ENCODE measurements at places on chromosomes 7 and 10.

DNA sequence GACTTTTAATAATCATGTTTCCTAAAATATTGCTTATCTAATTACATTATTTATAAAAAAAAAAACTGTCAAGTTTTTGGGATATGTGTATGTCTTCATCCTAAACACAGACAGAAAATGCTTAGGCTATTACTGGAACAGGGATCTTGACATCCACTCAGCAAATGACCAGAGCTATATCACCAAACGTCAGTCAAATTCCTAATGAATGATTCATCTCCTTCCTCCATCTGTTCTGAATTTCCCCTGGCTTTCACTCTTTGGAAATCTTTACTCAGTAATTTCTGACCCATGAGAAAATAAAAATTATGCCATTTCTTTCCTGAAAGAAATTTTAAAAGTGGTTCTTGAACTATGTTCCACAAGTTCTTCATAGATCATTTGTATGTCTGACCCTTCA, 552.4 kb upstream of the KCND2 start:
- DNase-seq: peak; percentile 46

DNA sequence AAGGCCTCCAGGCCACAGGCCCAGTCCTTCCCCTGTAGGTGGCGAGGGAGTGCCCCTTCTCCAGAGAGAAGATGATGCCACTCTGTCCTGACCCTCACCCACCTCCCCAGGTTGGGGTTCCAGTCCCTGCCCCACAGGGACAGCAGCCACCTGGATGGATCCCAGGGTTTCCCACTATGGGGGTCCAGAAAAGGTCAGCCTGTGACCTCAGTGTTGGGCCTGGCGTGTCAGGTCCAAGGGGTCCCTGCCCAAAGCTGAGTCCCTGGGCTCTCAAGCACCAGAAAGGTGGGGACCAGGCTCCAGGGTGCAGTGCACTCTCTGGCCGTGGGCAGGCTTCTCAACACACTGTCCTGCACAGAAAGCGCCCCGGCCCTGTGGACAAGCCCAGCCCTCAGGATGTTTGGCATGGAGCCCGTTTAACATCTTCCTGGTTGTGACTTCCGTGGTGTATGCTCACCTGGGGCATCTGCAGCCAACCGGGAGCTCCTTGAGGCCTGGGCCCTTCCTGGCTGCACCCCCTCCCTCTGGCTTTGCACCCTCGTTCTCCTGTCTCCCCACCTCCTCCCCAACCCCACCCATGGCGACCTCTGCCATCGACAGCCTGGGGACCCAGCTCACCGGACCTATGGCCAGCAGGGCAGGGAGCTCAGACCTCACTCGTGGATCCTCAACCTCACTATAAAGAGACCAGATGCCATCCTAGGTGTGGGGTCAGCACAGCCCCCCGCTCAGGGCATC, 58.3 kb upstream of the PPP2R2D start:
- DNase-seq: peak; percentile 72

GRCh38 chr7:74020390-74020789, 7.6 kb upstream of the ELN start:
- no peak for DNase-seq

DNA sequence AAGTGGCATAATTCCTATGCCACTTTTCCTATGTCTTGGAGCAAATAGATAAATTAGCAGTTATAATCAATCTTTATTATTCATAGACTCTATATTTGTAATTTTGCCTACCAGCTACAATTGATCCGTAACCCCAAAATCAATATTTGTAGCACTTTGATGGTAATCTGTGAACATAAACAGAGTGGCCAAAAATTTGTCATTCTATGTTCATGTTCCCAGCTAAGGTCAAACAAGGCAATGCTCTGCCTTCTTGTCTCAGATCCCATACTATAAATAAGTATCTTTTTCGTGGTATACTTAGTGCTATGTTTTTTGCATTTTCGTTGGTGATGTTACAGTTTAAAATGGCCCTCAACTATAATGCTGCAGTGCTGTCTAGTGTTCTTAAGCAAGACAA, 228.5 kb downstream of the FZD1 start:
- DNase-seq: no peak

- DNase-seq: no peak
Observed at GRCh38 chr10:128657548-128657947, 531.3 kb upstream of the MKI67 start.

DNA sequence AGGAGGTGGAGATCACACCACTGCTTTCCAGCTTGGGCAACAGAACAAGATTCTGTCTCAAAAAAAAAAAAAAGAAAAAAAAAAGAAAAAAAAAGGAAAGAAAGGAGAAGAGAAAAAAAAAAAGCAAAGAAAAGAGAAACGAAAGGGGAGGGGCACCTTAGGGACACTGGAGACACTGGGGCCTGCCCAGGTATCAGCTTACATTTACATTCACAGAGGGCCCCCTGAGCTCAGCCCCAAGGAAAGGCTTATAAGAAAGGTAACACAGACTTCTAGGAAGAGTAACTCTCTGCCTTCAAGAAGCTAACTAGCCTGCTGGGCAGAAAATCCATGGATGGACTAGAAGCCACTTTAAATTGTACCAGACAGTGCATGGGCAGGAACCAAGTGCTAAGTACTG, 108.8 kb downstream of the NPY start:
- DNase-seq: no peak

DNA sequence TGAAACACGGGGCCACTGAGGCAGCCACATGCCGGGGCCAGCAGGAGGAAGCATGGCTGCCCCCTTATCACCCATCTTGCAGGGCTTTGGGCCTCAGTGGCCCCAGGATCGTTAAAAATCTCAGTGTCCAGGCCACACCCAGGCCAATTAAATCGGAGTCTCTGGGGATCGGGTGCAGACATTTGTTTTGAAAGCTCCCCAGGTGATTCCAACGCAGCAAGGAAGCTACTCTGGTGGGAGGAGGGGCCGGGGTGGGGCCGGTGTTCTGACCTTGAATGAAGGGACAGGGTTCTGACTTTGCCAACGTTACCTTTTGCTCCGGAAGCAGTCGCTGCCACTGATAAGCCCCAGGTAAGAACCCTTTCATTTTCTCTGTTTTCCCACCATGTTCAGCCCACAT, 412.3 kb upstream of the FOXK1 start:
- peak; percentile 39 for DNase-seq

- DNase-seq: no peak
Observed at GRCh38 chr7:68875857-68876256, 722.4 kb upstream of the AUTS2 start.

DNA sequence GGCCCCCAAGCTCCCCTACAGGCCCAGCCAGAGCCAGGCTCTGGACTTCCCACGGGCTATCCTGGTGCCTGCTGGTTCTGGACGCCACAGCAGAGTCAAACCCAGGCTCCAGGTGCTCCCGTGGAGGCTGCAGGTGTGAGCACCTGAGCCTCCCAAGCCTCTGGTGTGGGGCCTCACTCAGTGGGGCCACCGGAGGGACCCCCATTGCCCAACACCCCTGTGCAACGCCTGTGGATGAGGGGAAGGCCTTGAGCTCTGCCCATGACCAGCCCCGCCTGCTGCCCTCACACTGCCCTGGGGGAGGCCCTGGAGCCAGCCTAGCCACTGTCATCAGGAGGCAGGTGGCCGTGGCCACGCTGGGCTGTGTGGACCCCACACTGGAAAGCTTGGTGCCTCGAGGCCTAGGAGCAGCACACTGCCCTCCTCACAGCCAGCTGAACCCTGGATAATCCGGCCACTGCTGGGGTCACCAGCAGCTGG, 229.3 kb downstream of the MAD1L1 start:
- peak; percentile 65 for DNase-seq

DNA sequence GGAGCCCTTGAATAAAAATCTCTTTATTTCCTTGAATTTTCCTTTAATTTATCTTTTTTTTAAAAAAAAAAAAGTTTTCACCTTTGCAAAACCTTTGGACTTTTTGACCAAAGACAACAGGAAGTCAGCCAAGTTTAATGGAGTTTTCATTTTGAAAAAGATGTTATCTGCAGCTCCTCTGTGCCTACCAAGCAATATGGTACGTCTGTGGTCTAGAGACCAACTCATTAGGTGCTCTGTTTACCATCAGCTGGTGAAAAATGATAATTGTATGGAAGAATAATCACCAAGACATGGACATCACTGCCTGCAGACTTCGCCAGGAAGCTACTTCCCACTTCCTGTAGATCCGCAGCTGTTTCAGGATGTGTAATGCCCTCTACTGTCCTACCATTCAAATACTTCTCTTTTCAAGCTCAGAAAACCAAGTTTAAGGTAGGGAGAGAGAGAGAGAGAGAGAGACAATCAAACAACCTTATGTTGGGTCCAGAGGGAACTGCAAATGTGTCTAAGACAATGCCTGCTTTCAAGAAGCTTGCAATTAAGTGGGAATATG, 18.7 kb downstream of the PLXNA4 start:
- no peak for DNase-seq

DNA sequence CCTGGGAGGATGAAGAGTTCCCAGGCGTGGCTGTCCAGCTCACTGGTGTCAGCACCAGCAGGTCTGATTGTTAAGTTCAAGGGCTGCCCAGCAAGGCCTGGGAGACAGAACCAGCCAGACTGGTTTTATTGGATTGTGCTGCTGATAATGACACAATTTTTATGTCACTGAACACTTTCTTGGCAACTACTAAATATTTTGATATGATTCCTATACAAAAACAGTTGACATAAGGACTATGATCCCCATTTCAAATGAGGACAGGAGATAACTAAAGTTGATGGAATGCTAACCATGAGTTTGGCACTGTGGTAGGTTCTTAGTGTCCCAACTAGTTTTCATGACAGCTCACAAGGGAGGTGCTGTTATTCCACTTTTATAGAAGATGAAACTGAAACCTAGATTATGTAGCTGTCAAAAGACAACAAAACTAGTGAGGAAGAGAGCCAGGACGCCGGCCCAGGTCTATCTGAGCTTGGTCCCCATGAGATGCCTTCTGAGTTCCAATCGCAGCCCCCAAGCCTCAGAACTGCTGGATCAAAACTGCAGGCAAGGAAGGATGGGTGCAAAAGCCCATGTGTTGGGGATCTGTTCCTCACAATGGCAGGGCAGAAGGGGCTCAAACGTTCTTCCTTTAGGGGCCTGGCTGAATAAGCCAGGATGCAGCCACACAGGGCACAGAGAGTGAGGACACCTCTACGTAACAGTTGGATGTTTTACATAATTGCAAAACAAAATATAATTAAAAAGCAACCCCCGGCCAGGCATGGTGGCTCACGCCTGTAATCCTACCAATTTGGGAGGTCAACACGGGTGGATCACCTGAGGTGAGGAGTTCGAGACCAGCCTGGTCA, 52.8 kb downstream of the COBL start:
- no peak for DNase-seq

DNA sequence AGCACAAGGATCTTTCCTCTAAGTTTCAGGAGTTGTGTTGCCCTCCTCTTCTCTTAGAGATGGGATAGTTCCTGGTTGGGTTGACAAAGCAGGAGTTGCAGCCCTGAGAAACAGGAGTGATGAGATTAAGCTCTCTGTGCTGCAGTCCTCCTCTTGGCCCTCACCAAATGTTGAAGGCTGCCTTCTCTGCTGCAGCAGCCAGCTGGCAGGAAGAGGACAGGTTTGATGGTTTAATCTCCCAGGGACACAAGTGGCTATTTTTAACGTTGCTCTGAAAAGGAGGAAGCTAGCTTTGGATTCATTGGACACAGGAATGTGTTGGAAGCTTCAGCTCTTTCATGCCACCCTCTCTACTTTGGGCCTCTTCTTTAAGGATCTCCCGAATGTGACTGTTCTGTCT, 9.4 kb downstream of the STRIP2 start:
- DNase-seq: no peak

DNA sequence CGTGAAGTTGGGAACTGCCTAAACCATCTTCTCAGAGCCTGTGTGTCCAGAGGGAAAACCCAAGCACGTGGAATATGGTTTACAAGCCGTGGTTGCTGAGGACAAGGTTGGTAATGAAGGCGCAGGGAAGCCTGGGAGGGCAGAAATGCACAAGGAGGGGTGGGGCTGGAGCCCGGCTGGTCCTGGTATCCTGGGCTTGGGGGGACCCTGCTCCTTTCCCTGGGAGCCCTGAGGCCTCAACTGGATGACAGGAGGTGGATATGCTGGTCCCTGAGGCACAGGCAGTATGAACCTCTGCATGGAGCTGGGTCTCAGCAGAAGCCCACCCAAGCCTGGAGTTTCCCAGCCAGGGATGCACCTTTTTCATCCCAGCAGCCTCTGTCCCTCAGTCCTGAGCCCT, 80.3 kb upstream of the RET start:
- peak; percentile 64 for DNase-seq

GRCh38 chr10:525565-526315, 163.7 kb downstream of the DIP2C start:
- DNase-seq: peak; percentile 87

DNA sequence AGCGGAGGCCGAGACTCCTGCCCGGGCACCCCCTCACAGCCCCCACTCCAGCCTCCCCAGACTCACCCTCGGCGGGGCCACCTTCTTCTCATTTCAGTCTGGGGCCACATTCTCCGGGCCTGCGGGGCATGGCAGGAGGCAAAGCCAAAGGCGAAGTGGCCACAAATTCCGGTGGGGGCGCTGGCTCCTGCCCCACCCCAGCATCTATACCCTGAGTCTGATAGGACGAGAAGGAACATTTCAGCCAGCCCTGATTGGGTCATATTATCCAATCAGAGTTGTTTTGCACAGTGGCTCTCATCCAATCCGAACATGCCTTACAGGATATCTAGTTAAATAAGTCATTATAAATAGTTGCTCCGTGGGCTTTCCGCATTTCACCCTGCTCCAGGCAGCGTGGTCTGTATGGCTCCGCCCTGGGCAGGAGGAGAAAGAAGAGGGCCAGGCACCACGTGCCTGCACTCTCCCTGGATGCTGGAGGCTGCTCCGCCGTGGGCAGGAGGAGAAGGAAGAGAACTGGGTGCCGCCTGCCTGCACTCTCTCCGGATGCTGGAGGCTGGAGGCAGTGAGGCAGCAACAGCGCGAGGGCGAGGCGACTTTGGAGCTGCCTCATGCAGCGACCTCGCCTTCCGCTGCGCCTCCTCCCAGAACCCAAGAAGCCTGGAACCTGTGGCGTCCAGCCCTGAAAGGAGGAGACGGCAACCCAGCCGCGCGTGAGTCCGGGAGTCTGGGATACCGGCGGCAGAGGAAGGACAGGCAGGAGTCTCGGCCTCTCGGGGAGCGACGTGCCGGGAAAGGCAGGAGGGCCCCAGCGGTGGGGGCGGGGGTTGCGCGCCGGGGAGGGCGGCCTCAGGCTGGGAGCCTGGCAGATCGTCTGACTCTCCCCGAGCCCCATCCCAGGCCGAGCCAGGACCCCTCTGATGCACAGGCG, 162.9 kb downstream of the ZNF33B start:
- DNase-seq: peak; percentile 85

GRCh38 chr10:22433875-22434274, 88.6 kb downstream of the SPAG6 start:
- DNase-seq: peak; percentile 78

GRCh38 chr10:72310241-72310633, 36.5 kb downstream of the DDIT4 start:
- DNase-seq: peak; percentile 89

DNA sequence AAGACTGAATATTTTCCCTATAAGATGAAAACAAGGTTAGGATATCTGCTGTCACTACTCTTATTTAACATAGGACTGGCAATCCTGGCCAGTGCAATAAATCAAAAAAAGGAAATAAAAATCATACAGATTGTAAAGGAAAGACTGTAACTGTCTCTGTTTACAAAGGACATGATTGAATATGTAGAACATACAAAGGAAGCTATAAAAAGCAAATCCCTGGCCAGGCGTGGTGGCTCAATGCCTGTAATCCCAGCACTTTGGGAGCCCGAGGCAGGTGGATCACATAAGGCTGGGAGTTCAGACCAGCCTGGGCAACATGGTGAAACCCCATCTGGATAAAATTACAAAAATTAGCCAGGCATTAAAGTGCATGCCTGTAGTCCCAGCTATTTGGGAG, 15.8 kb downstream of the ZNF485 start:
- DNase-seq: no peak

- DNase-seq: no peak
Observed at GRCh38 chr10:50593523-50594376, 30.0 kb downstream of the SGMS1 start.
